ENCODE measurements at places on chromosomes 4 and X. TPM values are rescaled to one million over a fixed set of nuclear protein-coding genes. Genes with fewer than 3 reads are reported as not detected.
A peak's percentile ranks its signal among the peaks of the same experiment; 100 is the strongest.

The ATP8A1 gene
- 24.3 TPM for total RNA-seq

- no peak for DNase-seq
Observed at GRCh38 chrX:2685886-2686285, 5.2 kb upstream of the CD99 start.

The VSIG4 gene
- not detected for total RNA-seq

DNA sequence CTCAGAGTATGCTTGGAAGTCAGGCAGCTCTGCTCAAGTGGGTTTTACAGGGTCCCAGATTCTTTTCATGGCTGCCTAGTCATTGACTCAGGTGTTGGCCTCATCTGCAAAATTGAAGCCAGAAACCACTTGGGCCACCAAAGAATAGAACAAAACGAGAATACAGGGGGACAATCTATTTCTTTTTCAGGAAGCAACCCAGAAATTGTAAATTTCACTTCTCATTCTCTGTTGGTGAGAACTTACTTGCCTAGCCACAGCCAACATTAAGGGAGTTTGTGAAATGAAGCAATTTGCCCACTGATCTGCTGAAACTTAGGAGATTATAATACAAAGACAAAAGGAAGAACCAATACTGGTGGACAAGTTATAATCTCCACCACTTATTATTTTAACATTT lies 8.6 kb upstream of the TKTL2 start:
- no peak for DNase-seq

- DNase-seq = peak; percentile 85
Observed at GRCh38 chrX:102345916-102346315, 93.9 kb downstream of the NXF2B start.

DNA sequence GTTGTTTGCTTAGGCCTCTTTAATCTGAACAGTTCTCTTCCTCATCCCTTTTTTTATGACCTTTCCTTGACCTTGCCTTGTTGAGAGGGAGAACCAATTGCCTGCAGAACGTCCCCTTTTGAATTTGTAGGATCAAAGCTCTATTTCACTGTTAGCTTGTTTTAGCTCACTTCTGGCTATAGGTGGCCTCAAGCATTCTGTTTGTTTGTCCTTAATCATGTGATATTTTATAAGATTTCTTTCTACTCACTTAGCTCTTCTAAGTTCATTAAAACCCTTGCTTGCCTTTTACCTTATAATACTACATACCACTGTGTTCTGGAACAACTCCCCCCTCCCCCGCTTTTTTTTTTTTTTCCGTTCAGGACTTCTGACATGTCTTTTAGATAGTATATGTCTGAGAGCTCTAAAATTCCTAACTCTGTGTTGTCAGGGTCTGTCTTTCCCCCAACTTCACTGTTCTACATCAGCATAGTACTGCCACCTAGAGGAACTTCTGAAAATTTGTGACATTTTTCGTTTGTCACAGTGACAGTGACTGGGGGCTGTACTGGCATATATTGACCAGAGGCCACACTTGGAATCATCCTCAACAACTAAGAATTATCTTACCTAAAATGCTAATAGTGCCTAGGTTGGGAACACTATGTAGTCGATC lies 128.5 kb downstream of the LARP7 start:
- no peak for DNase-seq

The GNRHR gene
- not detected for total RNA-seq

DNA sequence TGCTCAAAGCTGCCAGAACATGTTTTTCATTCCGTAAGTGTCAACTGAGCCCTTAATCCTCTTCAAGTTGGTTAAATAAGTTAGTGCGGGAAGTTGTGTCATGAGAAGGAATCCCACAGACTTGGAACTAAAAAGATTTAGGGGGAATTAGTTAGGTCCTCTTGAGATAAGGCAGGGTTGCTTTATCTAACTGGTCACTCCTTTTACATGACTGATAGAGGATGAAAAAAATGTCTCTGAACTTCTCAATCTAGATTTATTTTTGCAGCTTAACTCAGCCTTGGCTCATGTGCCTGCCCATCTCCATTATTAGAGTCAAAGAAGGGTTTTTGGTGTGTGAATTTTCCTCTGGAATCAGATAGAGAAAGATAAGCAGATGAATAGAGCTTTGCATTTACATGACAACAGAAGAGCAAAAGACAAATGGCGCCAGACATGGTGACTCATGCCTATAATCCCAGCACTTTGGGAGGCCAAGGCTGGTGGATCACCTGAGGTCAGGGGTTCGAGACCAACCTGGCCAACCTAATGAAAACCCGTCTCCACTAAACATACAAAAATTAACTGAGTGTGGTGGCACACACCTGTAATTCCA lies 882.9 kb downstream of the RPA4 start:
- DNase-seq = no peak

The CLTRN gene
- 0.33 TPM for total RNA-seq

The ODAPH gene
- total RNA-seq = 0.43 TPM

- no peak for DNase-seq
Observed at GRCh38 chr4:152451496-152451895, 84.4 kb downstream of the FBXW7 start.

The MAGEA10 gene
- total RNA-seq = not detected

GRCh38 chr4:182960228-182960627 lies 43.0 kb upstream of the DCTD start:
- DNase-seq = no peak

GRCh38 chr4:68630371-68630770 lies 40.1 kb downstream of the UGT2B15 start:
- no peak for DNase-seq

GRCh38 chrX:135625995-135626394 lies 87.4 kb upstream of the CT45A1 start:
- DNase-seq = no peak

The PF4V1 gene
- not detected for total RNA-seq

GRCh38 chr4:74619931-74620702 lies 174.2 kb downstream of the BTC start:
- no peak for DNase-seq

The MAGEB10 gene
- total RNA-seq = not detected

The SYTL5 gene
- not detected for total RNA-seq

- no peak for DNase-seq
Observed at GRCh38 chrX:19075754-19076153, 46.5 kb downstream of the ADGRG2 start.

The TCEAL2 gene
- not detected for total RNA-seq

DNA sequence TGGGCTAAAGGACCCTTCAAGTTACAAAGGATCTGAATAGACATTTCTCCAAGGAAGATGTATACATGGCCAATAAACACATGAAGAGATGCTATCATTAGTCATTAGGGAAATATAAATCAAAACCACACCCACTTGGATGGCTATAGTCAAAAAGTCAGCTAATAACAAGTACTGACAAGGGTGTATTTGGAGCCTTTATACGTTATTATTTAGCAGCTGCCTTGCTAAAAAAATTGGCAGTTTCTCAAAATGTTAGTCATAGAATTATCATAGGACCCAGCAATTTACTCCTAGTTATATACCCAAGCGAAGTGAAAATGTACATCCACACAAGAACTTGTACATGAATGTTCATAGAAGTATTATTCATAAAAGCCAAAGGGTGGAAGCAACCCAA lies 112.7 kb upstream of the DUSP21 start:
- no peak for DNase-seq

GRCh38 chr4:136581119-136581518 lies 951.2 kb downstream of the PCDH18 start:
- no peak for DNase-seq

- DNase-seq = no peak
Observed at GRCh38 chr4:120901731-120902130, 20.8 kb downstream of the PRDM5 start.

- peak; percentile 61 for DNase-seq
Observed at GRCh38 chr4:39636531-39637184, 2.0 kb downstream of the SMIM14 start.

- DNase-seq = no peak
Observed at GRCh38 chr4:7431696-7432530, 2.8 kb downstream of the PSAPL1 start.

Measured in activated CD4-positive, alpha-beta T cell treated with anti-CD3 and anti-CD28 coated beads, Interleukin-2, amount 10 ng/mL, durations not matched to agents 24 days and 14 days (primary cell).